ENCODE measurements at places on chromosomes 7 and 10. TPM values are rescaled to one million over a fixed set of nuclear protein-coding genes. Genes with fewer than 3 reads are reported as not detected.

GRCh38 chr7:64992971-64993370 lies 2.1 kb upstream of the ZNF117 start:
- no peak for DNase-seq

DNA sequence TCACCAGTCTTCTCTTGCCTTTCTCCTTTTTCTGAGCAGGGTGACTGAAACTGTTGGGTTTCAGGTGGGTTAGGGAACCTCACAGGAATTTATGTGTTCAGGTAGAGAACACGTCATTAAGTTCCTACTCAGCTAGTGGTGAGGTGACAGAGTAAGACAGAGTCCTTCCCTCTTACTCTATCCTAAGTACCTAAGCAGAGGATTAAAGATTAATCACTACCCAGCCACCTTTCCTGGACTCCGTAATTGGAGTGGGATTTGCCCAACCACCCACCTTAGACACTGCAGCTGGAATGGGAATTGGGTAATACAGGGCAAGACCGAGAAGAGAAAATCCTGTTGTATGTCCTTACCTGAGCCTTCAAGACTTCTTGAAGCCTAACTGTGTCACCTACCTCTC lies 158.1 kb downstream of the LRRC4 start:
- no peak for DNase-seq

DNA sequence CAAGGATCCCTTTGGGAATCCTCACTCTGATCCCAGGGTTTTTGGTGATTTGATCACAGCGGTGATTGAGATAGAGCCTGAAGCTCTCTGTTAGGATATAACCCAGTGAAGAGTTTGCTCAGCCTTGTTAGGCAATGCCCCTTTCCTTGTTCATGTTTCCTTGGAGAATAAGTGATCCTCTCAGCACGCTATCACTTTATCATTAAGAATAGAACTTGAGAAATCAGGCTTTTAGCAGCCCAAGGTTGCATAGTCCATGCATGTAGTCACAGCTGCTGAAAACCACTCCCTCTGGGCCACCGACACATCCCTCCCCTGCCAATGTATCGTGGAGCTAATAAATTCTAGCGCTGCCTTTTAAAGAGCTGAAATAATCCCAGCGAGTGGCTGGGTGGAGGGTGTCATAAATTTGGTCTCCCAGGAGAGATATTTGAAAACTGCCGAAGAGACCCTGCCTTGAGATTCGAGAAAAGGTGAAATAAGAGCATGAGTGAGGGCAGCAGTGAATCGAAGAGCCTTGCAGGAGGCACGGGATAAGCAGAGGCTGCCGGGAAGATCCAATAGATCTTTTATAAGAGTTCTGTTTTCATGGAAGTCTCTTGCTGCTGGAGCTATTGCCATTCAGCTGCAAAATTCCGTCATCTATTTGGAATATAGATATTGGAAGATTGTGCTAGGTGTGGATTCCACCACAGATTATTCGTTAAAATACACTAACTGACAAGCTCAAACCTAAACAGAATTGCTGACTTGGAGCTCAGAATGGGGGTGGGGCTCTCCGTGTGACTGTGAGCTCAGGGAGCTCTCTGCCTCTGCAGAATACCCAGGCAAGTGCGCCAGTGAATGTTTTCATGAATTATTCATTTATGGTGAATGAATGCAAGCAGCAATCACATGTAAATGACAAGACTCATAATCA lies 249.8 kb downstream of the TRIL start:
- no peak for DNase-seq

GRCh38 chr7:5139998-5140397 lies 50.0 kb upstream of the WIPI2 start:
- peak; percentile 53 for DNase-seq

DNA sequence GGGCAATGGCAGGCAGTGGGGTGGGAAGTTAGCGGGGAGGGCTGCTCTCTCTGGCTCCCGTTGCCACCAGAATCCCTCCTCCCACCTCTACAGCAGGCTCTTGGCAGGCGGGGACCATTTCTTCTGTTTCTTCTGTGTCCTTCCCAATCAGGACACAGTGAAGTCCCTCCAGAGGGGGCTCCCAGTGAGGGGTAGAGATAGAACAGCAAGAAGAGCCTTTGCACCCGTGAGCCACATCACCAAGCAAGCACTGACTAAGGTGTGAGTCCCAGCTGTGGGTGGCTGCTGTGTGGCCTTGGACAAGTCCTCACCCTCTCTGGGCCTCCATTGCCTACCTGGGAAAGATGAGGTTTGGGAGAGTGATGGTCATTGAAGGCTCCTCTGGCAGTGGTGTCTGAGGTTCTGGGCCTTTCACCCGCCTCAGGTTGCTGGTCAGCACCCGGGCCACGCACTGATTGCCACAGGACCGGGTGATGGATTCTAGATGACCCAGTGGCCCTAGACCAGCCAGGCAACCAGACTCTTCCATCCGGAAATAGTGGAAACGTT lies 26.0 kb upstream of the PCBD1 start:
- DNase-seq = no peak

GRCh38 chr7:6461946-6462550 lies 14.3 kb upstream of the DAGLB start:
- DNase-seq = no peak

DNA sequence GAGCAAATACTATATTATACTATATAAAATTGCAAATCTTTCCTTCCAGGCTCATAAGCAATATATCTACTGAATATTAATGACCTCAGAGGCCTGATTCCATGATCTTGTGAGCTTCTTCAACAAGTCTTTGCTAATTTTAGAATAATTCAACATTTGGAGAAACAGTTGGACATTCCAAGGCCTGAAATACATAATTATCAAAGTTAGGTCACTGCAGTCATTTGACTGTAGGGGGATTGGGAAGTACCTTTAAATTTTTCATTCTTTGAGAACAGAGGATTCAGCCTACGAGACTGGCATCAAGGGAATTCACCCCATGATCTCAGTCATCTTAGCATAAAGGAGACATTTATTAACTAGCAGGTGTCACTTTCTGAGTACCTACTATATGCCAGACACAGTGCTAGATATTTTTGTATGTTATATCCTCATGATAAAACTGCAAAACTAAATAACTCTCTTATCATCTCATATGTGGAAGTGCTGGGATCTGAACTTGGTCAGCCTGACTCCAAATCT lies 85.4 kb downstream of the DOCK4 start:
- DNase-seq = no peak

DNA sequence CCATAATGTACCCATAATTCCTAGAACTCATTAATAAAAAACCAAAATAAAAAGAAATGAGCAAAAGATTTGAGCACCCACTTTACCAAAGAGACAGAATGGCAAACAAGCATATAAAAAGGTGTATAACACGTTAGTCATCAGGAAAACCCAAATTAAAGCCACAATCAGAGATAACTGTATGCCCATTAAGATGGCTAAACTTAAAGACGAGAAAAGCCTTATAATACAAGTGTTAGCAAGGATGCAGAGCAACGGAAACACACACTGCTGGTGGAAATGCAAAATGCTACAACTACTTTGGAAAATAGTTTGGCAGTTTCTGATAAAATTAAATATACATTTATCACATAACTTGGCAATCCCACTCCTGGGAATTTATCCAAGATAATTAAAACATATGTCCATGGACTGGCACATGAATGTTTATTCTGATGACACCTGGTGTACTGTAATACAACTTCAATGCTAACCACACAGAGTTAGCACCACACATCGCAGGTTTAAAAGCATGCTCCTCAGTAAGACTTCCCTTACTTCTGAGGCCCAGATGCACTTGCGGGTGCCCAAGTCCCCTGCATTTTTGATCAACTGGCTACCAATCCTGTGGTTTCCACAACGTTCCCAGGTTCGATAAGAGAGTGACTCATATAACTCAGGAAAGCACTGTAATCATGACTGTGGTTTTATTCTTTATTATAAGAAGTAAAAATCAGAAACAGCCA lies 158.6 kb downstream of the SNX13 start:
- DNase-seq = no peak

DNA sequence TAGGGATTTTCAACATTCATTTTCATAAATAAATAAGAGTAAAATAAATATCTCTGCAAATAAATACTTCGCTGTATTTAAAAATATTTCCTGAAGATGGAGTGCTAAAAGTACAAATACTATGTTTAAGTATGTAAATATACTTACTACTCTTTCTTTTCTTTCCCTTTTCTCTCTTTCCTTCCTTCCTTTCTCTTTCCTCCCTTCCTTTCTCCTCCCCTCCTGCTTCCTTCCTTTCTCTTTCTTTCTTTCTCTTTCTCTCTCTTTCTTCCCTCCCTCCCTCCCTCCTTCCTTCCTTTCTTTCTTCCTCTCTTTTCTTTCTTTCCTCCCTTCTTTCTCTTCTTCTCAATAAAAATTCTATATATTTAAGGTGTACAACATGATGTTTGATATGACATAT lies 496.1 kb downstream of the CCSER2 start:
- no peak for DNase-seq

- DNase-seq = no peak
These were observed 82.3 kb downstream of the ZEB1 start for GRCh38 chr10:31401287-31401686.

GRCh38 chr7:48168159-48168558 lies 3.1 kb upstream of the ABCA13 start:
- DNase-seq = no peak

GRCh38 chr10:91462423-91462822 lies 52.3 kb downstream of the HECTD2 start:
- DNase-seq = no peak

DNA sequence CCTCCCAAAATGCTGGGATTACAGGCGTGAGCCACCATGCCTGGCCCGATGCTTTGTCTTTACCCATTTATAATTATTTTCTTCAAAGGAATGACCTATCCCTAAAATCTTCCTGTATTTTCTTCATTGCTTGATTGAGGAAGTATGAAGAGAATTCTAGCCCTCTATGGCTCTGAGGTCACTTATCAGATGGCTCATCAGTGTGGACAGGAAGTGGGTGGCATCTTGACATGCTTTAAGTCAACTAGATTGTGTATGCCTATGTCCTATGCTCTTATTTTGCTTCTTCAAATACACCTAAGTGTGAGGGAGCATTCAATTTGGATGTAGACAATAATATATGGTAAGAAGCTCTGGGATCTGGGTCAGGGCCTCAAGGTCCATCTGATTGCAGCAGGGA lies 1020.5 kb downstream of the LRMDA start:
- no peak for DNase-seq

- DNase-seq = no peak
These were observed 81.8 kb downstream of the NT5C2 start for GRCh38 chr10:103111031-103111917.

- peak; percentile 56 for DNase-seq
These were observed 43.5 kb downstream of the TLL2 start for GRCh38 chr10:96470116-96470743.

DNA sequence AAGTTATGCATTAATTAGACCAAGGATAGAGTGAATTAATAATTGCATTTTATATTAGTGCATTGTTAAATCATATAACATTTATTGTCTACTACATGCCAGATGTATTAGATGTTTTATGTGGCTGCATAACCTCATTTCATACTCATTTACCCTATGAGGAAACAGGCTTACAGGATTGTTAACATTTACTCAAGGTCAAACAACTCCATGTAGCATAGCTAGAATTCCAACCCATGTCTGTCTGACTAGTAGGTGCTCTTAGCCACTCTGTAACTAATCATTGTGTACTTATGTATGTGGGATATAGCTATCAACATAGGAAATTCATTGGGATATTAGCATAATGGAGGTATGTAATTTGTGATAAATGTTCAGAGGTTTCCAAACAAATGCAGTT lies 46.3 kb downstream of the PHYHIPL start:
- DNase-seq = no peak

- no peak for DNase-seq
These were observed 270.9 kb downstream of the RELN start for GRCh38 chr7:103718482-103719061.

The ABCC2 gene
- total RNA-seq = 0.87 TPM

The KEL gene
- total RNA-seq = 0.45 TPM

The PRTFDC1 gene
- total RNA-seq = 2.7 TPM

The AKR1C1 gene
- 0.56 TPM for total RNA-seq

The AGR2 gene
- not detected for total RNA-seq

The OR2A1 gene
- total RNA-seq = not detected

The PLXNA4 gene
- total RNA-seq = 0.70 TPM
